ENCODE measurements at places on chromosomes 12 and 14.

DNA sequence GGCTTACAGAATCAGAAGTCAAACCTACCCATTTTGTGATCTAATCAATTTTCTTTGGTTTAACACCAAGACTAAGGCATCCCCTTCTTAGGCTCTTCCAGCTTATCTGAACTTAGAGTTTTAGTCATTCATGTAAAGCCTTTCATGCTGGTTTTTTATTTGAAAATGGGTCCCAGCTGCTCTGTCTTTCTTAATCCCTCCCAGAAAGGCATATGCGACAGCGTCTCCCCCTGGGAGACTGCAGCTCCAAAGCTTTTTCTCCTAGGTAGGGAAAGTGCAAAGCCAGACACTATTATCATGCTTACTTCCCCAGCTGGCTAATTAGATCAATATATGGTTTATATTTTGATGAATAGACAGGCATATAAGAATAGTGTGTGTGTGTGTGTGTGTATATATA is 96.6 kb upstream of the E2F7 start:
- DNase-seq = peak; percentile 15

GRCh38 chr14:35897616-35898111 is 71.5 kb downstream of the BRMS1L start:
- DNase-seq = peak; percentile 25

DNA sequence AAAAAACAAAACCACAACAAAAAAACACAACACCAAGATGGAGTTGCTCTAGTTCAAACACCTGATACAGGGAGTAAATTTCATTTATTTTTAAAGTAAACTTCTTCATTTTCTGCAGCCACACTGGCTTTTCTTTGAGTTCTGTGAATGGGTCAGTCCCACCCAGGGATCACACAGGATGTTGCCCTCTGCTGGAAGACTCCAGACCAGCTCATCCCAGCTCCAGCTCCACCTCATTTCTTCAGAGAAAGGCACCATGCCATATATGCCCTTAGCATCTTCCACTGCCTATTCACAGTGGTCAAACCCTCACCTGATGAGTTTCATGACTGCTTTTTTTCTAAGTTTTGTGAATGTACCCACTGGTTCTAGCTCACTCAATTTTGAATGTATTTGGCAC is 8.0 kb downstream of the GLIPR1 start:
- no peak for DNase-seq

GRCh38 chr14:20873370-20874177 is 17.6 kb upstream of the RNASE3 start:
- no peak for DNase-seq

DNA sequence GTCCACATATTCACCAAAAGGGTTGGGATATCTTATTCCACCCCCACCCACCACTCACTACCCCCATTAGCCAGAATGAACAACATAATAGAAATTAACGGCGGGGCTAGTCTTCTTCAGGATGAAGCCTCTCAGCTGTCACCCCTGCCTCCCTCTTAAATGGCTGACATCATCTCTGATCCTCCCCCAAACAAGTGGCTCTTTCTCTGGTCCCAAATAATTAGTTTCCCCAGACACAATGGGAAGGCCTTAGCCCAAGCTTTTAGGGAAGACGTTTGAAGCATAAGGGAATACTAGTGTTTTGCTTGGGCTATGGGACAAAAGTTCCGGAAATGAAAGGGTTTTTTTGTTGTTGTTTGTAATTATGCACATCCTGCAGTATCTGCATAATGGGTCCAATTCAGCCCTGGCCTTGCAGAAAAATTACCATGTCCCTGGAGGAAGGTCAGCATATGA is 13.8 kb downstream of the STON2 start:
- no peak for DNase-seq

GRCh38 chr14:97945631-97946030 is 1148.4 kb downstream of the VRK1 start:
- DNase-seq = no peak

GRCh38 chr14:89700801-89701200 is 253.7 kb downstream of the EFCAB11 start:
- no peak for DNase-seq

DNA sequence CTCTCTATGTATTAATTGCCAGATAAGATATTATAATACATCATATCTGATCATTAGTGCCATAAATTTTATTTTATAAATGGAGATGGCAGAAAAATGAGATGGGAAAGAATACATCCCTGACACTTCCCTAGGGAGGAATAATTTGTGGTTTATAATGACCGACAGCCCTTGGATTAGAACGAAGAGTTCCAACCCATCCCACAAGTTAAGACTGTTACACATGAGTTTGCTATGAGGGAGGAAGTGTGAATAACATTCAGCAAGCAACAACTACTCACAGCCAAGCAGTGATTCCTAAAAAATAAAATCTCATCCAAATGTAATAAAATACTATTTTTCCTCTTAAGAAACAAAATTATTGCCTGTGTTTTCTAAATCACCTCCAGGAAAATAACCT is 299.0 kb downstream of the CCDC91 start:
- no peak for DNase-seq

DNA sequence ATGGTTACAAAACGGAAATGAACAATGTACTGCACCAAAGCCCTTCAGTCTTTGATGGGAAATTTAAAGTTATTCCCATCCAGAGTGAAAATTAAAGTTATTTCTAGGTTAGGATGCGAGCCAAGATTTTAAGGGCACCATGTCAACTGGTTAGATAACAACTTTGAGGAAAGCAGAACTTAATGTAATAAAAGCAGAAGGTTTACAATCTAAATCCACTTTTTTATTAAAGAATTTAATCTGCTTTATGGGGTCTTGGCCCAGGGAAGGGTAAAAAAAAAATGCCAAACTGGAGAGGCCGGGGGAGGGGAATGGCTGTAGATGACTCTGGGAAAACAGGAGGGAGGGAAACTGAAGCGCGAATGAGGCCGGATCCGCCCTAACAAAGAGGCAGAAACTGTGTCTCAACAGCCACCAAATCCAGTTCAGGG is 108.2 kb upstream of the ATF7IP start:
- DNase-seq = no peak

DNA sequence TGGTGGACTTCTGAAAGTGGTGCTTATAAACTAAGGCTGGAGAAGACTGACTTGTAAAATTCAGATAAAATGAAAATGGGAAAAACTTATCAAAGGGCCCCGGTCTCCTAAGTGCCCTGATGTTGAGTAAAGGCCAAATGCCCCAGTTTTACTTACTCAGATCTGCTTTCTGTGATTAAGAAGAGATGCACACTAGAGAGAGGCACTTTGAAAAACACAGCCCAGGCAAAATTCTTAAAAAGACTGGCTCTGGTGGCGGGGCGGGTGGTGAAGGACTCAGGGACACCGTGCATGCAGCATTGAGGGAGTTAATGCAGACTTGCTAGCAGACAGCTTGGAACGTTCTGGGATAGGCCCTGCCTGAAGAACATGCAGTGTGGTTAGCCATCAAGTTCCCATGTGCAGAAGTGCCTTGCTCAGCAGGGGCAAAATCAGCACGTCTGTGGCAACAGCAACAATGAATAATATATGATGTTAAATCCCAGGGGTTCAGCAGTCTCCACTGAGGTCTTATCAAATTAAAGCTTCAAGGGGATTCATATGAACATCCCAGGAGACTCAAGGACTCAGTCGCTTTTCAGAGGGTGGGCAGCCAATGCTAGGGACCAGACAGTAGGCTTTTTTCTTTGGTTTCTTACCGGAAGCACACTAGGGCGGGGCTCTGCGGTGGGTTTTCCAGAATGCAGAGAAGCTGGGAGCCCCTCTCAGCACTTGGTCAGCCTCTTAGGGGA is 105.0 kb downstream of the DAD1 start:
- DNase-seq = no peak

DNA sequence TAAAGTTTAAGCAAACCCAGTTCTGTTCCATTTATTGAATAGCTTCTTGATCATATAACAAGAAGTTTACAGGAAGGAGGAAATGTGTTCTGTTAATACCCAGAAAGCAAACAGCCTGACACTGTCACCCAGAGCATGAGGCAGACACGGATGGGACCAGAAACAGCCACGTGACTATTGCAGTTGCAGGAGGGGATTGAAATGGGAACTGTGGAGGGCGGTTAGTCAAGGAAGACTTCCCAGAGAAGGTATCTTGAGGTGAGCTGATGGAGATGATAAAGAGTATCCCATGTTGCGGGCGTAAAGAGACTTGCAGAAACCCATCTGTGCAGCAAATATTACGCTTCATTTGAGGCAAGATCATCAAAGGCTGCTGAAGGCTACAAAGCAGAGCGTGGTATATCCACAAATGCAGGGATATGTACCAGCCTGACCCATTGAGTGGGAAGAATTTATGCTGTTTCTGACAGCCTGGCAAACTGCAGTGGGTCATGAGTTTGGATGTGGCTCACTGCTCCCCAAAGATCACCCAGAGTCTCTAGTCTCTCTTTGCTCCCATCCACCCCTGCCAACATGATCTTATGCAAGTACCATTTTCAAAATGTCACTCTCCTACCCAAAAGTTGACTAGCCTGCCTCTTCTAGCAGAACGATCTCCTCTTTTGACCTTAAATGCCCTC is 20.7 kb downstream of the KRT76 start:
- no peak for DNase-seq

- no peak for DNase-seq
These were observed 42.3 kb upstream of the GLIPR1 start for GRCh38 chr12:75438059-75438754.

DNA sequence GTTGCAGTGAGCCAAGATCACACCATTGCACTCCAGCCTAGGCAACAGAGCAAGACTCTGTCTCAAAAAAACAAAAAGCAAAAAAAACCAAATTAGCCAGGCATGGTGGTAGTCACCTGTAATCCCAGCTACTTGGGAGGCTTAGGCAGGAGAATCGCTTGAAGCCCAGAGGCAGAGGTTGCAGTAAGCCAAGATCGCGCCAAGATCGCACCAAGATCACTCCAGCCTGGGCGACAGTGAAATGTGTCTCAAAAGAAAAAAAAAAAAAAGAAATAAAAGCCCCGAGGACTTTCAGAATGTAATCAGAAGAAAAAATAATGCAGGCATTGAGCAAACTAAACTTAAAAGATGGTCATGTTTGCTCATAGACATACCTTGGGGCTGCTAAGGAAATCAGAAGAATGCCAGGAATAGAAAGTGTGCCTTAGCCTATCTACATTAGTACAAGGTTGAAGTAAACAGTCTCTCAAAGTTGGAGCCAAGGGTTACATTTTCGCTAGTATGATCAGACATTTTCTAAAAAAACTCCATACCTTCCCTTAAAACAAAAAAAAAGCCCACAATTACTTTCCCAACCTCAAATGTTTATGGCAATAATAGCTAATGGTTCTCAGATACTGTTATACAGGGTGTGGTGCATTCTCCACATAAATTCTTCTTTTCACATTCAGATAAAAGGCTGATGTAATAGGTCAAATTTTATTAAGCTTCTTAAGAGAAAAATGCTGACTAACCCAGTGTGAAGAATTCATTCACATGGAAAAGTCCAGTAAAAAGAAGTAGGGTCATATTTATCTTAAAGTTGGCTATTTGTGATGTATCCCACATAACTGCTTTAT is 15.8 kb downstream of the DTD2 start:
- DNase-seq = no peak

GRCh38 chr14:36555998-36556743 is 26.2 kb downstream of the NKX2-8 start:
- no peak for DNase-seq

DNA sequence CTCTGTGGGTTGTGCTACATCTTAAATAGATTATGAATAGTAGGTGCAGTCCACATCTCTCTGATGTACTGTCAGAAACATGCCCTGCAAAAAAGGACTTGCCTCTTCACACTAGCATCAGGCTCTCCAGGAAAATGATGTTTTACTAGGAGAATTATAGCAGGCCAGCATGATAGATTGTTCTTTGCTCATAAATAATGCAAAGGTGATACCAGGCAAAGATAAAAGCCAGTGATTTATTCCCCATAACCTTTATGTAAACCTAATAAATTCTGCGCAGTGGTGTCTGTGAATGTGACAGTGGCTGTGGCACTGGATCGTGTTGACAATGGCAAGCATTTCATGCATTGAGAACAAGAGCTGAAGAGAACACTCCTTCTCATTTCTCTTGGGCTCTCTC is 646.5 kb upstream of the SEL1L start:
- no peak for DNase-seq

DNA sequence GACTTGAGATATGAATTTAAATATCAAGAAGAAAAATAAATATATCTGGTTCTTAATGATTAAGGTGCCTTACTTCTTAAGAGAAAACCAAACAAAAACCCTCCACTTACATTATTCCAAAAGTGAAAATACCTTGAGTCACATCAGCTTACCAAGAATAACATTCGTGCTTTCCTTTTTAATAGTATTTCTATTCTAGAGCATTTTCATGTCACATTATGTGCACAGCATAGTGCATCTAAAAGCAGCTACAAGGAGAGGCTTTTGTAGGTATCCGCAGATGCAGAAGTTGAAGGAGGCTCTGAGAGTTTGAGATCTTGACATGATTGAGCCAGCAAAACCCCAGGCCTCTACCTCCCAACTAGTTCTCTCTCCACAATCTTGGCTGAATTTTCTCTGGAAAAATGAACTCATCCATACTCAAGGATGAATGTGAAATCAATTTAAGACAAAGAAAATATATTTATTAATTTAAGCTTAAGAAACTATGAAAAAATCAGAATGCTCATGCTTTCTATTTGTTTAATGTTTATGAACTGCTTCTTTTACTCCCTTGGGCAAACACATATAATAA is 275.0 kb downstream of the AKAP6 start:
- DNase-seq = no peak

- DNase-seq = no peak
These were observed 28.6 kb upstream of the KLRB1 start for GRCh38 chr12:9636150-9636850.

GRCh38 chr12:1821805-1822204 is 1.4 kb downstream of the LRTM2 start:
- no peak for DNase-seq

- DNase-seq = no peak
These were observed 118.4 kb downstream of the EPS8 start for GRCh38 chr12:15670756-15671155.

DNA sequence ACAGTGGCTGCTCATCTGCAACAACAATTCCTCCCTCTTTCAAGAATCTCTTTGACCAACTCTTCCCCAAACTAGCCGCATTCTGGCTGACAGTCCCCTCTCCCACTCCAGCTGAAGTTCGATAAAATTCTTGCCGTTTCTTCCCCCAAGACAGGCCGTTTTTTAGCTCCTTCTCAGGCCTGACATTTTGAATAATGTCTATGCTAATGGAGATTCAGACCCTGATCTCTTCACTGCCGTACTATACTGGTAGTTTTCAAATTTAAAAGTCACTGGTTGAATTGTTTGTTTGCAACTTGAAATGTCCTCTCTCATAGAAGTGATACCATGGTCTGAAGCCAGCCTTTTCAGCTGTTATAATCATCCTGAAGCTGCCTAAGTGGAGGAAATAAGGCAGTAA is 65.9 kb upstream of the AMN1 start:
- no peak for DNase-seq

All from D721Med (cell line).